ENCODE measurements at places on chromosomes 3 and 15.
A peak's percentile ranks its signal among the peaks of the same experiment; 100 is the strongest.

GRCh38 chr3:151377768-151378385 lies 6.7 kb downstream of the P2RY12 start:
- no peak for DNase-seq

DNA sequence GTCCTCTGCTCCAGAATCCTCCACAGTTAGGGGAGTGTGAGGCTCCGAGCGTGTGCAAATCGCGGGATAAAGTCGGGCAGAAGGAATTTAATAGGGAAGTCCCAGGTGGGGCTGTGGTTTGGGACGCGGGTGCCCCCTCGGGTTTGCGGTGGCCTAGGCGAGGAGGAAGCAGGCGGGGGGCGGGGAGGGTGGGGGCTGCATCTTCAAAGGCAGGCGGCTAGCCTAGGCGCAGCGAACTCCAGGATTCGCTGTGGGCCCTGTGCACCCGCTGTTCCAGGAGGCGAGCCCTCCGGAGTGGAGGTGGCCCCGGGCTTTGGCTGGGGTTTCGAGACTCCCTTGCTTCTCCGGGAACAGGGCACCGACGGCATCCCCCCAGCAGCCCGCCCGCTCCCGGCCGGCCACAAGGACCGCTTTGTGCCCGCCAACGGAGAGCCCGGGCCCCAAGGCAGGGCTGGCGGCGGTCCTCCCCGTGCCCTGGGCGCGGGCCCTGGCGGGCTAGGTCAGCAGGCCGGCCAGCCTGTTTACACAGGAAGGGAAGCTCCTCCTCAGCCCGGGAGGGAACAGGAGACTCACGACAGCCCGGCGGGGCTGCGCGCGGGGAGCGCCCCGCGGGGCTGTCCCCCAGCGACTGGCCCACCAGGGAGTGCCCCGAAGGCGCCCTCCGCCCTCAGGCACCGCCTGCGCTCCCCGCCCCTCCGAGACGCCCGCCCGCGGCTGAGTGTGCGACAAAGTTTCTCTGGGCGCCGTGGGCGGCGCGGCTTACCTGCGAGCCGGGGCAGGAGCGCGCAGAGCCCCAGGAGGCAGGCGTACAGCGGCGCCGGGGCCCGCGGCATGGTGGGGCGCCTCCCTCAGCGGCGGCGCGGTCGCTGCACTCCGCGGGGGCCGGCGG lies 753 bp downstream of the ITGB5 start:
- peak; percentile 42 for DNase-seq

DNA sequence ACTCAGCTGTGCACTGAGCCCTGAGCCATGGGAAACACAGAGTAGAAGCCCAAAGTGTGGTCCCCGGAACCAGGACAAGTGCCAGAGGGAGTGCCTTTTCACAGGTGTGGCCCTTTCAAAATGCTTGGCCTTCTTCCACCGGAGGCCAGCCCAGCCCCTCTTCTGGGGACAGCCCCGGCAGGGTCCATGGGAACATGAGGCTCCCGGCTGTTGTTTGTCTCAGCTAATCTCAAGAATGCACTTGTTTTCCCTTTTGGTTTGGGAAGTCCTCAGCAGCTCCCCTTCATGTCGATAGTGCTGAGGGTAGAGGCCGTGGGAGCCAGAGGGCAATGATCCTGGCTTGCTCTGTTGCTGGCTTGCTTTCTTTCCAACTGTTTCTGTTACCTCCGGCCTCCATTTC lies 91.1 kb upstream of the MRPS22 start:
- DNase-seq: no peak

DNA sequence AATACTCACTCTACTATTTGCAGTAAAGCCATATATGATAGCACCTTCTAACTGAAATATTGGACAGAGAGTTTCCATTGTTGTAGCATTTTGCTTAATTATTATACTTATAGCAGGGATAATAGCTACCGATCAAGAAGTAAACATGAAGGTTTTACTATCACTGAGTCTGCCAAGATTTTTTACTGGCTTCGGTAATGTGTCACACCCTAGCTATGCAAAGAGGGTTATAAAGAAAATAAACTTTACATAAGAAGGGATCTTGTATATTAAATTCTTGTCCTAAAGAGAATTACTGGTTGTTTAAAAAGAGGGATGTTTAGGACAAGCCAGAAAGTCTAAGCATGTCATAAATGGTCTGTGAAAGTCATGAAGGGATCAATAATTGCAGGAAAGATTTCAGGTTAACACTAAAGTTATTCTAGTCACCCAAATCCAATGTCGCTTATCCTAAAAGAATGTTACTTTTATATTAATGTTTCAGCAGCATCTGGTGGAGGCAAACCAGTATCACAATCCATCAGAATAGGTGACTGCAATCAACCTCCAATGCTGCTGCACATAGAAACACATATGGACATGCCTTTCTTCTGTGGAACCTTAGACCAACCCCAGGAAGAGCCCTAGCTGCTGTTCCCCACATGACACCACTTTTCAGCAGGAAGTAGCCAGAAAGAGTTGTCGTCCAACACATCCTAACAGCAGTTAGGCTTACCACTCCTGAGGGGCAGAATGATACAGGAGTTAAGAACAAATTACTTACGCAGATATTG lies 62.7 kb upstream of the GK5 start:
- no peak for DNase-seq

GRCh38 chr3:159989973-159990846 lies 1.6 kb downstream of the IL12A start:
- no peak for DNase-seq

DNA sequence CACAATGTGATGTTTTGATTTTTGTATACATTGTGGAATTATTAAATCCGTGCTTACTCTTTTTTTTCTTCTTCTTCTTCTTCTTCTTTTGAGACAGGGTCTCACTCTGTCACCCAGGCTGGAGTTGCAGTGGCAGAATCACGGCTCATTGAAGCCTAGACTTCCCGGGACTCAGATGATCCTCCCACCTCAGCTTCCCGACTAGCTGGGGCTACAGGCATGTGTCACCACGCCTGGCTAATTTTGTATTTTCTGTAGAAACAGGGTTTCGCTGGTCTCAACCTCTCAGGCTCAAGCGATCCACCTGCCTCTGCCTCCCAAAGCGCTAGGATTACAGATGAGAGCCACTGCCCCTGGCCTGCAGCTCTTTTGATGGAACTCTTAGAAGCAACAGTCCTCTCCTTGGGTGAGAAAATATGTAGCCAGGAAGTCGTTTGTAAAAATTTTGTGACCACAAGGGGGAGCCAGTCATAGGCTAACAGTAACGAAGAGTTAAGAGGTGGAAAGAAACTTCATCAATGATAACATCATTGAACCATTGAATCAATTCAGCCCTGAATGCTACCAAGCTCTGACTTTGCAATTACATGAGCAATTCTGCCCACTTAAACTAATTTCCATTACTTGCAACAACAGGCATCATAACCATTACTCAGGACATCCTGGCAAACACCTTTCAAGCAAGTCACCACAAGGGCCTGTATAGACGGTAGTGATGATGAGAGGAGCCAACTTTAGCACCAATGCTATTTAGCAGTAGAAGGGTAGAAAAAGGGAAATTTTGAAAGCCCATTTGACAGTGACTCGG lies 16.7 kb upstream of the CMTM7 start:
- DNase-seq: no peak

DNA sequence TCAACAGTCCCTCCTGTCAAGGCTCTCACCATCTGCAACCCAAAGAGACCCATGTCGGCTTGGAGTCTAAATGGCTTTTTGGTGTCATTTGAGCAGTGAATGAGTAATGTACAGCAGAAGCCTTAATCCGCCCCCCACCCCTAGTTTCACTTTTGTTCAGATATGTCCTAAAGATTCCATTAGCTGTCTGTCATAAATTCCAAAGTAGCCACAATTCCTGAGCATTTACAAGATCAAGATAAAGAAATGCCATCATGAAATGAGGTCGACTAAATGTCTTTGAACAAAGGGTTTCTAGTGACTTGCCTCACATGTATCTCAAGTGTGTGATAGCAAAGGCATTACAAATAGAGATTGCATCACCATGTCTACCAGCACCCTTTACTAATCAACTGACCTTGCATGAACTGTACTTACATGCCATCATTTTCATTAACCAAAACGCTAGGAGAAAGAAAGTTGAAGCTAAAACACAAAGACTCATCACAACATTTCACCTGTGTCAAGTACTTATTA lies 123.8 kb upstream of the PHLDB2 start:
- no peak for DNase-seq

GRCh38 chr15:58568157-58568571 lies 136.4 kb downstream of the LIPC start:
- DNase-seq: no peak

DNA sequence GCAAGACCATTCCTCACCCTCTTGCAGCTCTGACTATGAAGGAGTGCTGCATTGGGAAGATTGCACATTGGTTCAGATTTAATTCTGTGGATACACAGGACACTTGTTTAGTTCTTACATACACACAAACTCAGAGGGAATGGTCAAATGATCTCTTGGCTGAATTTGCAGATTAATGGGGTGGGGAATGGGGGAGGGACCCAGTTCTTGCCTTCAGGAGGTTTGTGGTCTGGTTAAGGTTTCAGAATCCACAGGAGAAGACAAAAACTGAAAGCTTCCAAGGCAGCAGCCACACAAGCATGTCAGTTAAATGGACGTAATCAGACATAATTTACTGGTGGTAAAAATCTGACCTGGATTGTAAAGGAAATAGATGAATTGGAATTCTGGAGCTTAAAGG lies 257.1 kb upstream of the ROPN1 start:
- no peak for DNase-seq

DNA sequence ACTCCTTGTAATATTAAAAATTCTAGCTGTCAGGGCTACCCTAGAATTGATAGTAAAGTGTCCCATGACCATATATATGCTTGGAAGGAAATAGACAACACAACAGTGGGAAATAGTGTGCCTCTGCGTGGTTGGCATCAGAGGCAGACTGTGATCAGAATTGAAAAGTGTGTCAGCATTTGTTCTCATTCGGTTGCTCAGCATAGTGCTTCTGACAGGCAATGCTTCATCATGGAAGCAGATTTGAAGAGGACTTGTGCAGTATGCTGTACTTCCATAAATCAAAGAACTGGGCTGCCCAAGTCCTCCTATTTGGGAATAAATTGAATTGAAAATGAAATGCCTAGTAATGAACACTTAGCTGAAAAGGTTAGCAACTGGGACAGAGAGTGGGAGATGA lies 435.7 kb downstream of the DIPK2A start:
- DNase-seq: no peak

GRCh38 chr3:182212479-182213076 lies 500.9 kb downstream of the SOX2 start:
- no peak for DNase-seq

DNA sequence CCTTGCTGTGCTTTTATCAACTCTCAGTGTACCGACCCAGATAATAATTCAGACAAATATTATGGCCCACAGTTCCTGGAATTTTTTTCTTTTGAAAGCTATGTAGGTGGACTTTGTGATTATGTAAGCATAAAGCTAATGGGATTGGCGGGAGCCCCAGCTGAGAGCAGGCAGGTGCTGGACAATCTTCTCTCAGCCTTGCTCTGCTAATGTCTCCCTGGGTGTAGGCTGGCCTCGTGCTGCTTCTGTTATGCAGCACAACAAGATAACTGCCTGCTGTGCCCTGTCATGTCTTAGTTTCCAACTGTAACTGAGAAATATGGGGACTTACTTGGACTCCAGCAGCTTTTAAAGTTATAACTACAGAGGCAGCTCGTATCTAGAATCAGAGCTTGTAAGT lies 415.0 kb downstream of the PDCD6IP start:
- no peak for DNase-seq

DNA sequence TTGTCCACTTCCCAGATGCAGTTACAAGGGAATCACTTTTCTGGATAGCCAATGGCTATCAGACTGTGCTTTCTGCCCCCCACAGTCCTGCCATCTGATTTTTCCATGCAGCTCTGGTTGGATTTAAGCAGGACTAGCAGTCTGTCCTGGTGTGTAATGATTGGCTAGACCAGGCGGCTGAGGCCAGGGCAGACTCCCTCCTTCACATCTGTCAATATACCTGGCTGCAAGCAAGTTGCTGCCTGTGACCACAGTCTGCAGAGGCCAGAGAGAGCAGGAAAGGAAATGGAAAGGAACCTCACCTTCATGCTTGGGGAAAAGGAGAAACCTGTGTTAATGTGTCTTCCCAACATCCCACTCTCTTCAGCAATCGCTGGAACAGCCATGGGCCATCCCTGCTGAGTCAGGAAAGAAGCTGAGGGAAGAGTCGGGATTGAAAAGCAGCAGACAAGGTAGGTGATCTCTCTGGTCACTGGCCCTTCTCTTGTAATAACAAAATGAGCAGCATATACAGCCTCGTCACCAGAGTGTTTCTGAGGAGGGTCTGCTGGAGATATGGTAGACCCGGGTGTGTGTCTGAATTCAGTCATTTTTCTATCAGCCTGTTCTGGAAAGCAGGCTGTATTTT lies 126.7 kb upstream of the PHLDB2 start:
- no peak for DNase-seq

DNA sequence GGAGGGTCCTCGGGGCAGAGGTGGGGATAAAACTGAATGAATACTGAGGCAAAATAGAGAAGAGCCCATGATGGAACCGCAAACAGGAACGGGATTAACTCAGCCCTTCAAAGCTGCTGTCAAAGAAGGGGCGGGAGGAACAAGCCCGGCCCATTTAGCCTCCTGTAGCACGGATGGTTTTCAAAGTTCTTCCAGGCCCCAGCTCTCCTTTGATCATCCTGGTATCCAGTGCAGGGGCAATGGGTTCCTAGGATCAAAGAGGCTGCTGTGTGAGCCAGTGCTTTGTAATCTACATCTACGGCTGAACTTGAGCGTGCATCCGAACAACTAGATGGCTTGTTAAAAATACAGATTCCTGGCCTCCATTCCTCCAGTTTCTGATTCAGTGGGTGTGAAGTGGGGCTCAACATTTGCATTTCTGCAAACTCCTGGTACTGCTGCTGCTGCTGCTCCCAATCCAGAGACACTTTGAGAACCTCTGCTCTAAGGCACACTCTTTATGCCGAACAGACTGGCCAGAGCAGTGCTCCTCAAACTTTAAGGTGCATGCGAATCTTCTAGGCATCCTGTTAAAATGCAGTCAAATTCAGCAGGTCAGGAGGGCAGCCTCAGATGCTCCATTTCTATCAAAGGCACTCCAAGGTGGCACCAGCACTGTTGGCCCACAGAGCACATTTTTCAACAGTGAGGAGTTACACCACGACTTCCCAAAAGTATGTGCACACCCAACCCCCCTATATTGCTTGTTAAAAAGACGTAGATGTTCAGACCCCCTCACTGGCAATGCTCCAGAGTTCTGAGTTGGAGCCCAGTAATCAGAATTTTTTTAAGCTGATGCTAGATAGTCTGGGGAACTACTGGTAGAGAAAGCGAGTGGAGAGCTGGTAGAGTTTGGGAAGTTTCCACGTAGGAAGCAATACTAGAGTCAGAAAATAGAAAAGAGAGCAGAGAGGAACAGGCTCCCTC lies 5.6 kb downstream of the GALNT15 start:
- no peak for DNase-seq

Data from stimulated activated CD4-positive, alpha-beta T cell treated with anti-CD3 and anti-CD28 coated beads, Interleukin-1b, Interleukin-23, amount 100 ng/mL, for 4 hours (primary cell).